Neural progenitor cell (in vitro differentiated cells): ENCODE measurements at places on chromosomes 4 and X. TPM values are rescaled to one million over a fixed set of nuclear protein-coding genes. Genes with fewer than 3 reads are reported as not detected.

The CT47B1 gene
- not detected in 2 replicates for total RNA-seq

The MSX1 gene
- 0.65 TPM in 1 of 2 replicates, not detected in the other for total RNA-seq

The P2RY4 gene
- 0.28 TPM in 1 of 2 replicates, not detected in the other for total RNA-seq

The IL2RG gene
- total RNA-seq = not detected in 2 replicates

The IGSF1 gene
- 9.6 and 9.9 TPM in 2 replicates for total RNA-seq

The BTK gene
- total RNA-seq = 0.03 TPM in 1 of 2 replicates, not detected in the other

The RENBP gene
- 5.4 and 9.3 TPM in 2 replicates for total RNA-seq

The PRDM5 gene
- total RNA-seq = 36.2 and 51.7 TPM in 2 replicates

The CXXC4 gene
- total RNA-seq = 23.6 and 40.2 TPM in 2 replicates

The XKRX gene
- 1.4 and 1.5 TPM in 2 replicates for total RNA-seq

The STOX2 gene
- total RNA-seq = 11.6 and 13.3 TPM in 2 replicates

The ATP1B4 gene
- not detected in 2 replicates for total RNA-seq

The XAGE2 gene
- total RNA-seq = not detected in 2 replicates

The GPR82 gene
- total RNA-seq = not detected in 2 replicates
